ENCODE measurements at places on chromosomes 2 and 18. TPM values are rescaled to one million over a fixed set of nuclear protein-coding genes. Genes with fewer than 3 reads are reported as not detected.

GRCh38 chr2:11352781-11353537 is 8.5 kb upstream of the ROCK2 start:
- no peak overlapping the region for H3K4me3 ChIP-seq
- H3K4me1 ChIP-seq = peaks cover 9% of the 10 kb centered on the region
- no peaks in the 10 kb centered on the region for H3K27me3 ChIP-seq
- no peaks in the 10 kb centered on the region for H3K36me3 ChIP-seq
- DNase-seq = no peak

DNA sequence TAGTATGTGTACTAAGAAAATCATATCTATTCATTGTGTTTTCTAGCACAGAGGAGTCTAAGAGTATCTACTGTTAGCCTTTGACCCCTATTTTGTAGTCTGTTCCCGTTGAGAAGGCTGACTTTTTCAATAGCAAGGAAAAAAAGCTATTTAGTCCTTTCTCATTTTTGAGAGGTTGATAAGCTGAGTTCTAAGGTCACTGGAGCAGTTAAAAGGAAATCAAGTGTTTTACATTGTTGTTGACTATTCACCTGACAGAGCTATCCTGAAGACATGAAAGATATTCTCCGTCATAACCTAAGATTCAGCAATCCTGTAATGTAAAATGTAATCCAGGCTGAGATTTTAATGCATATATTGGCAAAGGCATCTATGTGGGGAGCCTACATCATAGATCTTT is 280.3 kb upstream of the NRP2 start:
- no peaks in the 10 kb centered on the region for H3K36me3 ChIP-seq
- H3K27me3 ChIP-seq = no peaks in the 10 kb centered on the region
- H3K4me1 ChIP-seq = peaks cover 4% of the 10 kb centered on the region
- H3K27ac ChIP-seq = no peak overlapping the region

- H3K27ac ChIP-seq = peak overlapping the region; percentile 71
- no peak for DNase-seq
- H3K4me3 ChIP-seq = no peak overlapping the region
Measured at GRCh38 chr2:190862571-190862991, 18.0 kb upstream of the GLS start.

DNA sequence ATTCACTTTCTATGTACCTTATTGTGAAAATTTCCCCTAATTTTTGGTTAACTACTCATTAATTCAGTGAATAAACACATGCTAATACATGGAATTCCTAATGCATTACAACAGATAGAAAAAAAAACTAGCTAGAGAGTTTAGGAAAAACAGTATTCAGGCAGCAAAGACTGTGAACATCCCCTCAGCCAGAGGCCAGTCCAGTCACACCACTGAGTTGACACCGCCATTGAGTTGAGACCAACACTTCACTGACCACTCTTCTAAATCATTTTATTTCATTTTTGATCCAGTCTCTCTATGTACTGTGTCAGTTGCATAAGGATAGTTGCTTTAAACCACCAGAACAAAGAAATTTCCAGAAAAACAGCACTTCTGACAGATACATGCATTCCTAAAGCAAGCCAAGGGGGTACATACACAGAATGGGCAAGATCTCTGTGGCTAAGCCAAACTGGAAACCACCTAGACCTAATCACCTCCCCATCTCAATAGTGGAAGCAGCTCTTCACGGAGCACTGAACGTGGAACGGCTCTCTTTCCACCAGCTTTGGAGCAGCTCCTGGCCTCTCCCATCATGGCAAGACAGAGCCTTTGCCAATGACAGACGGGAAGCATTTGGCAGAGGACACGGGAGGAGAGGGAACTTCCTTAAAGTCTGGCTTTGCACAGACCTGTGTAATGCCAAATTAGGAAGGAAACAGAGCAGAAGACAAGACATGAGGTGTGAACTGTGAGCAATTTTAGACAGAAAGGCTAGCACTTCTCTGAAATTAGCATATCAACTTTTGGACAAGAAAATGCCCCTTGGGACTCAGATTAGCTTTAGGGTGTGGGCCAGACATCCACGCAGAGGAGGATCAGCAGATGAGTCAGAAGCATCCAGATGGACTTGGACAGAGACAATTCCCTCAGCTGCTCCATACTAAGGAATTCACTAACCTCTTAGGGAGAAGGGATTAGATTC is 36.4 kb downstream of the CACNB4 start:
- DNase-seq = no peak
- no peaks in the 10 kb centered on the region for H3K36me3 ChIP-seq
- no peaks in the 10 kb centered on the region for H3K27me3 ChIP-seq
- H3K4me1 ChIP-seq = no peaks in the 10 kb centered on the region
- no peak overlapping the region for H3K27ac ChIP-seq

- no peak overlapping the region for H3K27ac ChIP-seq
- DNase-seq = no peak
- peaks cover 4% of the 10 kb centered on the region for H3K4me1 ChIP-seq
- H3K27me3 ChIP-seq = no peaks in the 10 kb centered on the region
- H3K36me3 ChIP-seq = no peaks in the 10 kb centered on the region
- no peak overlapping the region for H3K4me3 ChIP-seq
Measured at GRCh38 chr2:46538393-46538792, 59.0 kb downstream of the TMEM247 start.

DNA sequence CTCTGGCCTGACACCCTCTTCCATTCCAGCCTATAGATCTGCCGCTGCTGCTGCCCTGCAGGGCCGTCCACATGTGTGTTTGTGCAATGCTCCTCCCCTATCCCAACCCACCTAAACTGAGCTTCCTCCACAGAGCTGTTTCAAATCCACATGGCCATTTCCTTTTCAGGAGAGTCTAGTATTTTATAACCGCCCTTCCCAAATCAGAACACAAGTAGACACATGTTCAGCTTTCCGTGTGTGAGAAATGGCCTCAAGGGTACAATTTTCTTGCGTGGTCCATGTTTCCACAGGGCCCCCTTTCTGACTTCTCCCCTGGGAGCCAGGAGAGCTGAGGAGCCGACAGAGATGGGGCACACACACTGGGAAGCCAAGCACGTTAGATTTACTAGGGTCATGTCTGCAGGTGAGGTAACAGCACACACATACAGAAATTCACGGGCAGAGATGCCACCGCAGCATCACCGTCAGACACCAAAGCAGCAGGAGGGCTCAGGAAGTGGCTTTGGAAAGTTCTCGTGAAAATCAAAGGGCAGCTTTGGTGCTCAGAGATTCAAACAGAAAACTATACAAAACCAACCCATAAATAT is 102.9 kb upstream of the TGFA start:
- H3K4me3 ChIP-seq = no peak overlapping the region
- no peaks in the 10 kb centered on the region for H3K36me3 ChIP-seq
- no peaks in the 10 kb centered on the region for H3K27me3 ChIP-seq
- no peak for DNase-seq

GRCh38 chr2:113184531-113185230 is 10.9 kb downstream of the PSD4 start:
- no peak overlapping the region for H3K27ac ChIP-seq
- H3K36me3 ChIP-seq = no peaks in the 10 kb centered on the region
- H3K4me3 ChIP-seq = no peak overlapping the region
- H3K4me1 ChIP-seq = no peaks in the 10 kb centered on the region

- no peaks in the 10 kb centered on the region for H3K36me3 ChIP-seq
- no peak for DNase-seq
- H3K27me3 ChIP-seq = no peaks in the 10 kb centered on the region
- H3K4me3 ChIP-seq = peak overlapping the region; percentile 99
Measured at GRCh38 chr2:10449838-10450691, 1.9 kb upstream of the ODC1 start.

DNA sequence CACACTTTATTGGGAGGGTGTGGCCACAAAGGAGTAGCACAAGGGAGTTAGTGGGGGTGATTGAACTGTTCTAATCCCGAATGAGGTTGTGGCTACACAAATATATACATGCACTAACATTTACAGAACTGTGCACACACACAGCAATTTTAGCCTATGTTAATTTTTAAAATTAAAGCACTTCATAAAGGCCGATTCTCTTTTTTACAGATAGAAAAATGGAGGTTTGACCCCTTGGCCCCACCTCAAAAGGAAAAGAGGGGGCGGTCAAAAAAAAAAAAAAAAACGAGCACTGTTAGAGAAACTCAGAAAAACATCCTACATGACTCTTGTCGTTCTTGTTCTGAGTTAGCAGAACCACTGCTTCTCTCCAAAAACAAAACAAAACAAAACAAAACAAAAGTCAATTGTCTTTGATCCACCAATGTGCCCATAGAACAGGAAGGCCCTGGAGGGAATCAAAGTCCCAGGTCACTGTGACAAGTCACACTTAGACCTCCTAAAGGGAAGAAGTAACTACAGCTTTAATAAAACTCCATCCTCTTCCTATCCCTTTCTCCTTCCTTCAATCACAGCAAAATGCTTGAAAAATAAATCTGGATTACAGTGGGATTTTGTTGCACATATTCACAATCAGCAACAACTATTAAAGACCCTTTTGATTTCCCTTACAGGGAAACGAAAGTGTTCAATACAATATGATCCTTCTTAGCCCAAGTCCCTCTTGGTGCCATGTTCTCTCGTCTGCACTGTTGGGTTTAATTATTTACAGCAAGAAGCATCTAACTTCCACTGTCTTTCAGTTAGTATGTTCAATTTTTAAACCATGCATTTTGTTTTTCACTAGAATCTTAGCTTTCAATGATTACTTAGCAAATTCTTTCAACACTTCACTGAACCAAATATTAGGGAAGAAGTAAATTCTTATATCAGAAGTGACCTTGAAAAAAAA is 16.6 kb downstream of the LRP2 start:
- no peak overlapping the region for H3K27ac ChIP-seq
- H3K4me3 ChIP-seq = no peak overlapping the region
- no peaks in the 10 kb centered on the region for H3K27me3 ChIP-seq
- H3K4me1 ChIP-seq = no peaks in the 10 kb centered on the region

- H3K27me3 ChIP-seq = no peaks in the 10 kb centered on the region
- DNase-seq = no peak
- no peaks in the 10 kb centered on the region for H3K36me3 ChIP-seq
- no peak overlapping the region for H3K4me3 ChIP-seq
Measured at GRCh38 chr2:134782792-134783191, 55.6 kb upstream of the ACMSD start.

- no peak for DNase-seq
- peaks cover 95% of the 10 kb centered on the region for H3K4me1 ChIP-seq
- H3K27me3 ChIP-seq = no peaks in the 10 kb centered on the region
- peak overlapping the region; percentile 5 for H3K4me3 ChIP-seq
- H3K36me3 ChIP-seq = peaks cover 10% of the 10 kb centered on the region
Measured at GRCh38 chr2:237874585-237875161, 15.2 kb downstream of the RAMP1 start.

DNA sequence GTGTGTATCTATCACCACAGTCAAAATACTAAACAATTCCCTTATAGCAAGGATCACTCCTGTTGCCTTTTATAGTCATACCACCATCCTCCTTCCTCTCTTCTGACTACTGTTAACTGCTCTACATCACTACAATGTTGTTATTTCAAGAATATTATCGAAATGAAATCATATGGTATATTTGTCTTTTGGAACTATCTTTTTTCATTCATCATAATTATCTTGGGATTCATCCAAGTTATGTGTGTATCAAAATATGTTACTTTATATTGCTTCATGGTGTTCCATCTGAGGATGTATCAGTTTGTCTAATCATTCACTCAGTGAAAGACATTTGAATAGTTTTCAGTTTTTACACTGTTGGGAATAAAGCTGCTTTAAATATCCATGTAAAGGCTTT is 1423.0 kb upstream of the PIK3C3 start:
- no peaks in the 10 kb centered on the region for H3K36me3 ChIP-seq
- H3K27me3 ChIP-seq = no peaks in the 10 kb centered on the region
- H3K4me3 ChIP-seq = no peak overlapping the region
- H3K27ac ChIP-seq = no peak overlapping the region

GRCh38 chr2:47079515-47080412 is 75.3 kb downstream of the STPG4 start:
- H3K27me3 ChIP-seq = no peaks in the 10 kb centered on the region
- H3K4me3 ChIP-seq = no peak overlapping the region
- DNase-seq = no peak
- no peaks in the 10 kb centered on the region for H3K36me3 ChIP-seq
- peaks cover 16% of the 10 kb centered on the region for H3K4me1 ChIP-seq

DNA sequence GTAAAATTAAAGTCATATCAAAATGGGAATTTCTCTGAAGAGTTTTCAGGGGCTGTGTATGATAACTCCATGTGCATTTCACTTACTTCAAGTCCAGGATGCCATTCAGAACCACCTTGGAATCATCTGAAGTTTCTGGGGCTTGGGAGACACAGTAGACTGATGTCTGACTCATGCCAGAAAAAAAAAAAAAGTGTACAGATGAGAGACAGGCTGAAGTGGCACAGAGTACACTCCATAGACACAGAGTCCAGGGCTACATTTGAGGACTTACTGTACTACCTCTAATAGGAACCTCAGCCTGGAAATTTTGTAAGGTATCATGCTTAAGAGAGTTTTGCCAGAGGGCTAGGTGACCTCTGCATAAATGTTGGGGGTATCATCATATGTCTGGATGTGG is 92.0 kb downstream of the SS18 start:
- H3K4me1 ChIP-seq = no peaks in the 10 kb centered on the region
- H3K36me3 ChIP-seq = no peaks in the 10 kb centered on the region
- no peak overlapping the region for H3K27ac ChIP-seq
- no peaks in the 10 kb centered on the region for H3K27me3 ChIP-seq
- H3K4me3 ChIP-seq = no peak overlapping the region

- H3K36me3 ChIP-seq = no peaks in the 10 kb centered on the region
- H3K27me3 ChIP-seq = no peaks in the 10 kb centered on the region
- no peak for DNase-seq
- no peak overlapping the region for H3K27ac ChIP-seq
- H3K4me3 ChIP-seq = no peak overlapping the region
- no peaks in the 10 kb centered on the region for H3K4me1 ChIP-seq
Measured at GRCh38 chr18:75293591-75293990, 83.0 kb downstream of the TSHZ1 start.

- H3K27me3 ChIP-seq = no peaks in the 10 kb centered on the region
- no peaks in the 10 kb centered on the region for H3K36me3 ChIP-seq
- no peaks in the 10 kb centered on the region for H3K4me1 ChIP-seq
- no peak overlapping the region for H3K27ac ChIP-seq
- H3K4me3 ChIP-seq = no peak overlapping the region
Measured at GRCh38 chr18:28690836-28691495, 514.0 kb upstream of the CDH2 start.

GRCh38 chr2:178286636-178287035 is 92.3 kb downstream of the OSBPL6 start:
- no peaks in the 10 kb centered on the region for H3K27me3 ChIP-seq
- H3K4me3 ChIP-seq = no peak overlapping the region
- no peak for DNase-seq
- no peak overlapping the region for H3K27ac ChIP-seq
- no peaks in the 10 kb centered on the region for H3K4me1 ChIP-seq

DNA sequence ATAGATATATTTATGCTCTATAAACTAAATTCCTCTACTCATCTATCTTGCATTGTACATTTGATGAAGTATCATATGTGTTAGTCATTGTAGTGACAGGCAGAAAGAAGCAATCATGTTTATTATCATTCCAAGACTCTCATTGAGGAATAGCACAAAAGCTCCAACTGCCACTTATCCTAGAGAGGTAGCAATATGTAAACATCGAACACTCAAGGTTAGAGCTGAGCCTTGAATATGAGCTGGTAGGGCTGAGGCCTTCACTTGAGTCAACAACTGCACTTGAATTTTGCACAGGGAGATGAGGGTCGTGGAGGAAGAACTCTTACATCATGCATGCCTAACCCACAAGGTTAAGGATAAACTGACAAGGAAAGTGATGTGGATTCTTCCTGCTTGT is 900.9 kb downstream of the CPS1 start:
- no peaks in the 10 kb centered on the region for H3K36me3 ChIP-seq
- H3K27me3 ChIP-seq = no peaks in the 10 kb centered on the region
- DNase-seq = no peak
- H3K27ac ChIP-seq = no peak overlapping the region
- no peak overlapping the region for H3K4me3 ChIP-seq

The SERPINB10 gene
- total RNA-seq = not detected

The SCN2A gene
- 1.8 TPM for total RNA-seq

The SERTAD2 gene
- total RNA-seq = 17.9 TPM

The GALNT14 gene
- 1.6 TPM for total RNA-seq
